ENCODE measurements at places on chromosomes 4 and X.

DNA sequence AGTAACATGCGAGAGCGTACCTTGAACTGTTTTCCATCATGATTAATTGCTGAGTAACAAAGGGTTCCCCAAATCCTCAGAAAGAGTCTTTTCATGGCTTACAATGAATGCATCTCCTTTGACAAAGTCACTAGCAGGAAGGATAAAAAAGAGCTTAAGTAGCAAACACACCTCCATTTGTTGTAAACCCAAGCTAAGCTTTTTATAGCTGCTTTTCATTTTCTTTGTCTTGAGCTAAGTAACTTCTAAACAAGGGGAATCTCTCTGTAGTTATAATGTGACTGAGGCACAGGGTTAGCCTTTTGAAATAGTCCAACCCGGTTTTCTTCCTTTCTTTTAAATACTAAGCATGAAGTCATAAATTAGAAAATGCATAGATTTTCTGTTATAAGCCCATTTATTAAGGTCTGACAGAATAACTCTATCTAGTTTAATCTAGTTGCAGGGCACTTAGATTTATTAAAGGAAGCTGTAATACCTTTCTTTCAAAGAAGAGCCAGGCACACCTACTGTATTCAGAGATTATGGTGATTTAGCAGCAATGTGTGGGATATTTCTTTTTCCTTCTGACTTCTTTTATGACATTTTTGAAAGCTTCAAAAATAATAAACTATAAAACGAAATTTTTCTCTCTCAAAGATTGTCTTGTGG, 226.9 kb upstream of the SMIM31 start:
- DNase-seq: no peak

GRCh38 chr4:42710329-42710728, 53.4 kb upstream of the ATP8A1 start:
- no peak for DNase-seq

- DNase-seq: no peak
These were observed 42.5 kb downstream of the LRBA start for GRCh38 chr4:150972592-150972991.

DNA sequence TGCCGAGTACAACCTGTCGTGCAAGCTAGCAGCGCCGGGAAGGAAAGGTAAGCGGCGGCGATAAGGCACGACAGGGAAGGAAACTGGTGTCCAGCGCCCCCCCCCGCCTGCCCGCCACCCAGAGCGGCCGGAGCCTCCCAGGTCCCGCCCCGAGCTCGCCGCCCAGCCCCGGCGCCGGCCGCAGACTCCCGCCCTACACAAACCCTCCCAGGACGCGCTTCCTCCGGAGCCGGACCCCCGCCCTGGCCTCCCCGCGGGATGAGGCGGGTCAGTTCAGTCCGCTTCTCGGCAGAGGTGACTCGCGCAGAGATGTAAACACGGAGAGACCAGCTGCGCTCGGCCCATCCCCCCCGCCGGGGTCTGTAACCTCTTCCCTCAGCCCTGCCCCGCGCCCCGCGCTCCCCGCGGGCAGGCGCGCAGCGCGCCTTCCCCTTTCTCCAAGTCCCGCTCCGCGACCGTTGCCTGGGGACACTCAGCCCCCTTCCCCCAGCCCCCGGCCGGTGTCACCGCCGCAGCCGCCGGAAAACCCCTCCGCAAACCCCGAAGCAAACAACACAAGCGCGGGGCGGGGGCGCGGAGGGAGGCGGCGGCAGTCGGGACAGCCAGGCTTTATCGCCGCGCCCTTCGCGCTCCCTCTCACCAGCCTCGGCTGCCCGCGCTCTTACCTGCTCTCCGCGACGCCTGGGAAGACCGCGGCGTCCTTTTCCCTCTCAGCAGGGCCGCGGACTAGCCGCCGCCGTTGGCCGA, 543 bp downstream of the ELF2 start:
- no peak for DNase-seq

GRCh38 chr4:174494726-174495125, 27.6 kb downstream of the HPGD start:
- no peak for DNase-seq

Measured in T47D (cell line).